ENCODE measurements at places on chromosomes 5 and 9. TPM values are rescaled to one million over a fixed set of nuclear protein-coding genes. Genes with fewer than 3 reads are reported as not detected.

GRCh38 chr5:142870532-142871362, 100.6 kb downstream of the ARHGAP26 start:
- peaks cover 84% of the 10 kb centered on the region for H3K4me1 ChIP-seq
- no peak overlapping the region for H3K4me3 ChIP-seq
- DNase-seq: no peak
- H3K27ac ChIP-seq: peak overlapping the region; percentile 50
- H3K36me3 ChIP-seq: no peaks in the 10 kb centered on the region
- no peaks in the 10 kb centered on the region for H3K27me3 ChIP-seq

- no peaks in the 10 kb centered on the region for H3K36me3 ChIP-seq
- H3K4me1 ChIP-seq: no peaks in the 10 kb centered on the region
- DNase-seq: peak; percentile 79
Observed at GRCh38 chr9:98570663-98571440, 137.9 kb downstream of the GABBR2 start.

DNA sequence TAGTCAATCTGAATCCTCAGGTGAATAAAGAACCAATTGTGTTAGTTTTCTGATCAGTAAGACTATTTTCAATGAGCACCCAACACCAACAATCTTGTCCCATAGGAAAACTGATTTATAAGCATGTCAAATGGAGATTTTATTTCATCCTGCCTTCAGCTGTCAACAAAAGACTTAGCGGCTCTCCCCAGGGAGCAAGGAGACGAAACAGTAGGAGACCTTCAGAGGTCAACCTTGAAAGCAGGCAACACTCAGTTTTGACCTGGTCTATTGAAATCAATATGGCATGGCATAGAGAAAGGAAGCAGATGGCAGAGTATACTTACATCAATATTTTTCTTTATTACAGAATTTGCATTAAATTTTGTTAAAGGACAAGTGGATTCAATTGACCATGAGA, 34.1 kb downstream of the ZNF622 start:
- DNase-seq: no peak
- H3K4me3 ChIP-seq: no peak overlapping the region
- no peak overlapping the region for H3K27ac ChIP-seq
- no peaks in the 10 kb centered on the region for H3K36me3 ChIP-seq
- H3K27me3 ChIP-seq: peaks cover 55% of the 10 kb centered on the region

GRCh38 chr5:77947041-77947428, 170.9 kb upstream of the TBCA start:
- no peak overlapping the region for H3K4me3 ChIP-seq
- H3K4me1 ChIP-seq: peaks cover 6% of the 10 kb centered on the region
- no peaks in the 10 kb centered on the region for H3K36me3 ChIP-seq
- H3K27ac ChIP-seq: no peak overlapping the region
- no peak for DNase-seq
- H3K27me3 ChIP-seq: peaks cover 44% of the 10 kb centered on the region

Gene SH3TC2
- total RNA-seq: 0.83 TPM

- no peak for DNase-seq
- no peak overlapping the region for H3K27ac ChIP-seq
Observed at GRCh38 chr5:80825786-80826460, 134.2 kb upstream of the RASGRF2 start.

- no peak overlapping the region for H3K4me3 ChIP-seq
- peaks cover 16% of the 10 kb centered on the region for H3K36me3 ChIP-seq
- H3K27ac ChIP-seq: no peak overlapping the region
- H3K4me1 ChIP-seq: no peaks in the 10 kb centered on the region
- no peak for DNase-seq
Observed at GRCh38 chr5:81544351-81545018, 150.6 kb upstream of the ACOT12 start.

Gene KLF4
- total RNA-seq: 113 TPM

DNA sequence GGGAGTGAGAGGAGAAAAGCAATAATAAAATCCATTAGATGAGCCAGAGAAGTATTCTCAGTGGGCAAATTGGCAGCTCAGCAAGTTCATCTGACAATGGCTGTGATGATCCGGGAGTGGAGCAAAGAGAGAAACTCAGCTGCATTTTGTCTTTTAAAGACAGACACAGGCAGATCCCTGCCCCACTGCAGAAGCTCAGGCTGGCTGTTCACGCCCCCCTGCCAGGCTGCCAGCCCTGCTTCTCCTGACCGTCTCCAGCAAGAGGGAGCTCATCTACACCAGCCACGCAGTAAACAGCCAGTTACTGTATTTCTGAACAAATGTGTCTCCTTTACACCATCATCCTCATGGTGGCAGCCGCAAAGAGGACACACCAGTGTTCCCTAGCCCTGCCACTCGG, 114.3 kb upstream of the SARDH start:
- H3K4me1 ChIP-seq: peaks cover 11% of the 10 kb centered on the region
- no peak overlapping the region for H3K27ac ChIP-seq
- H3K36me3 ChIP-seq: no peaks in the 10 kb centered on the region
- DNase-seq: no peak

DNA sequence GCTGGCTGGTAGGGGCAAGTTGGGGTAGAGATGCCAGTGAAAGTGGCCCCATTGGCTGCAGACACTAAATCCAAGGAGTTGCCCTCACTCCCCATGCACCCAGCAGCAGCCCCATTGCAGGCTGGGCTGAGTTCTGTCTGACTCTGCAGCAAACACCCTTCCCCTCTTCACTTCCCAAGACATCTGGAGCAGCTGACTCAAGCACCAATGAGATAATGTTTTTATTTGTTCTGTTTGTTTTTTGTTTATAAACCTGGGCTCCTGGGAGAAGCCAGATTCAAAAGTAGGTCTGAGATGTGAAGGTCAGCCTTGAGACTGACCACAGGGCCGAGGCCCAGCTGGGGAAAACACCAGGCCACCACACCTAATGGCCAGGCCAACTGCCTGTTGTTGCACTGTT, 545.9 kb upstream of the KLF4 start:
- H3K36me3 ChIP-seq: peaks cover 6% of the 10 kb centered on the region
- no peaks in the 10 kb centered on the region for H3K27me3 ChIP-seq
- H3K4me1 ChIP-seq: peaks cover 11% of the 10 kb centered on the region
- no peak overlapping the region for H3K4me3 ChIP-seq

Gene INSL6
- not detected for total RNA-seq

- H3K4me1 ChIP-seq: peaks cover 13% of the 10 kb centered on the region
- no peak overlapping the region for H3K4me3 ChIP-seq
- H3K36me3 ChIP-seq: peaks cover 16% of the 10 kb centered on the region
- DNase-seq: no peak
- no peak overlapping the region for H3K27ac ChIP-seq
Observed at GRCh38 chr5:173033923-173034322, 22.2 kb upstream of the CREBRF start.

GRCh38 chr5:138369261-138369660, 16.8 kb downstream of the KDM3B start:
- no peak overlapping the region for H3K4me3 ChIP-seq
- no peaks in the 10 kb centered on the region for H3K36me3 ChIP-seq
- peaks cover 29% of the 10 kb centered on the region for H3K4me1 ChIP-seq

- H3K36me3 ChIP-seq: peaks cover 34% of the 10 kb centered on the region
- H3K27me3 ChIP-seq: no peaks in the 10 kb centered on the region
- H3K27ac ChIP-seq: peak overlapping the region; percentile 67
- no peak for DNase-seq
- no peak overlapping the region for H3K4me3 ChIP-seq
- peaks cover 49% of the 10 kb centered on the region for H3K4me1 ChIP-seq
Observed at GRCh38 chr5:159040181-159040580, 59.5 kb downstream of the EBF1 start.

DNA sequence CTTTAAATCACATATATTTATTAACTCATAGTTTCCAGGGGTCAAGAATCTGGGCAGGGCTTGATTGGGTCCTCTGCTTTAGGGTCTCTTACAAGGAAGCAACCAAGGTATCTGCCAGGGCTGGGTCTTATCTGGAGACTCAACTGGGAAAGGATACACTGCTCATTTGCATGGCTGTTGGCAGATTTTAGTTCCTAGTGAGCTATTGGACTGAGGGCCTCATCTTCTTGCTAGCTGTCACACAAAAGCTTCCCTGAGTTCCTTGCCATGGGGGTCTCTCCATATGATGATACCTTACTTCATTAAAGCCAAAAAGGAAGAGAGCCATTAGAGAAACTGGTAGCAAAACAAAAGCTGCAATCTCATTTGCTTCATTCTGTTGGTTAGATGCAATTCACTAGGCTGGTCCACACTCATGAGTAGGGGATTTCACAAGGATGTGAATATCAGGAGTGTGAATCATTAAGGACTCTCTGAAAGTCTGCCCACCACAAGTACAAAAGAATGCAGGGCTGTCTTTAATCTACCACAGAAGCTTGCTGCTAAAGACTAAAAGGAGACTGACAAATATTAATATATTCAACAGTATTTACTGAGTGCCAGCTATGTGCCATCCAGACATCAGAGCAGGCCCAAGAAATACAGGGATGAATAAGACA, 42.0 kb upstream of the TIMD4 start:
- H3K27ac ChIP-seq: no peak overlapping the region
- H3K4me1 ChIP-seq: no peaks in the 10 kb centered on the region
- H3K27me3 ChIP-seq: no peaks in the 10 kb centered on the region
- no peak overlapping the region for H3K4me3 ChIP-seq
- no peak for DNase-seq

GRCh38 chr5:54177058-54177457, 133.3 kb downstream of the ARL15 start:
- H3K27me3 ChIP-seq: no peaks in the 10 kb centered on the region
- no peaks in the 10 kb centered on the region for H3K36me3 ChIP-seq
- no peaks in the 10 kb centered on the region for H3K4me1 ChIP-seq
- DNase-seq: no peak

GRCh38 chr9:85262333-85262732, 479.4 kb downstream of the AGTPBP1 start:
- no peak overlapping the region for H3K27ac ChIP-seq
- peaks cover 6% of the 10 kb centered on the region for H3K4me1 ChIP-seq
- no peak overlapping the region for H3K4me3 ChIP-seq
- no peaks in the 10 kb centered on the region for H3K36me3 ChIP-seq

DNA sequence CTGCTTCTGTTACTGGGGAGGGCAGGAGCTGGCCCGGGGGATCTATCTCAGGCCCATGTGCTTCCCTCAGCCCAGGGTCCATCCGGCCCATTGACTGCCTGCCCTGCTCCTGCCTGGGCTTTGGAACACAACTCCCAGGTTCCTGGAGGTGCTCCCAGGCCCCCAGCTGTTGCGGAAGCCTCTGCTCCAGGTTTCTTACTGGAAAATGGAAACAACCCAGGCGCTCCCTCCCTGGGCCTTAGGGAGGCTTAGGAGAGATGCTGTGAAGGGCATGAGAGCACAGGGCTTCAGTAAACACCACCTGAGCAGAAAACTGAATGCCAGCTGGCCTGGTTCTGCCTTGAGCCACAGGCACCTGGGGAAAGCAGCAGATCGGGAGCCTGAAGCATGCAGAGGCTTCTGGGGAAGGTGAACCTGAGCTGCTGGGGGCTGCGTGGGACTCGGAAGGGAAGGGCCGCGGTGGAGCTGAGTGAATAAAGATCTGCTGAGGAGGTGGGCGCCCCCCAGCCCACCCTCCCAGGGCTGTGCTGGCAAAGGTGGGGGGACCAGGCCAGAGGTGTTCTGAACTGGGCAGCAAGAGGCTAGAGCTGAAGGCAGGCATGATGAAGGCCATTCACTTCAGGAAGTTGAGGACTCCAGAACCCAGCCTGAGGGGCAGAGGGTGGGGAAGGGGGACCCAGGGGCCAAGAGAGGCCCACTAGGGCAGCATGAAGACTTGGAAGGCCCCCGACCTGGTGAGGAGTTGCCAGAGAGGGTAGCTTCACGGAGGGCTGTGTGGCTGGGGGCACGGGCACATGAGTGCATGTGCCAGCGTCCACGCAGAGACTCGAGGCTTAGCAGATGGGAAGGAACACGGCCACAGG, 64.8 kb downstream of the SHB start:
- H3K27ac ChIP-seq: no peak overlapping the region
- no peaks in the 10 kb centered on the region for H3K27me3 ChIP-seq
- no peak overlapping the region for H3K4me3 ChIP-seq
- no peaks in the 10 kb centered on the region for H3K36me3 ChIP-seq

DNA sequence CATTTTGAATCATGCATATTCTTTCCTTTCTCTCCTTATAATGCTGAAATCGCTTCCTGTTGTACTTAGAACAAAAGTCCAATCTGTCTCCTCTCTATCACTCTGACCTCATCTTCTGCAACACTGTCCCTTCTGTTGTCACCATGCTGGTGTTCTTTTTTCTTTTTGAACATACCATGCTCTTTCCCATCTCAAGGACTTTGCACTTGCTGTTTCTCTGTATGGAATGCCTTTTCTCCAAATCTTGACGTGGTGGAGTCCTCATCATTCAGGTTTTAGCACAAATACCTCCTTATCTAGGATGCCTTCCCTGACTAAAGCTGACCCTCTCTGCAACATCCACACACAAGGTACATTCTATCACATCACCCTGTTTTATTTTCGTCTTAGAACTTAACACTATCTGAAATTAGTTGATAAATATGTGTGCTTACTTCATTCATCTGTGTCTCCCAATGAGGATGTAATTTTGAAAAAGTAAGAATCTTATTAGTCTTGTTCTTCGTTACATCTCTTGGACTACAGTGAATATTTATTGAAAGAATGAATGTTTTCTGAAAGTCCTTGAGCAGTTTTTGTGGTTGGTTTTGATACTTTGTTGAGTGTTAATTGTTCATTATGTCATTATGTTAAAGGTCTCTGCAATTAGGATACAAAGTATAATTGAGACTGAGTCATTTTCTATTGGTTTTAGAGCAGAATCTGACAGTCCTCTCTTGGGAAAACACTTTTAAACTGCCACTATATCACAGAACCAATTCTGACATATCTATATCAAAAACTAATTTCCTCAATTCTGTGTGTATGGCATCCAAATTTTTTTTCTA, 145.3 kb upstream of the RASA1 start:
- no peaks in the 10 kb centered on the region for H3K27me3 ChIP-seq
- H3K36me3 ChIP-seq: no peaks in the 10 kb centered on the region
- H3K27ac ChIP-seq: peak overlapping the region; percentile 73
- peaks cover 28% of the 10 kb centered on the region for H3K4me1 ChIP-seq

DNA sequence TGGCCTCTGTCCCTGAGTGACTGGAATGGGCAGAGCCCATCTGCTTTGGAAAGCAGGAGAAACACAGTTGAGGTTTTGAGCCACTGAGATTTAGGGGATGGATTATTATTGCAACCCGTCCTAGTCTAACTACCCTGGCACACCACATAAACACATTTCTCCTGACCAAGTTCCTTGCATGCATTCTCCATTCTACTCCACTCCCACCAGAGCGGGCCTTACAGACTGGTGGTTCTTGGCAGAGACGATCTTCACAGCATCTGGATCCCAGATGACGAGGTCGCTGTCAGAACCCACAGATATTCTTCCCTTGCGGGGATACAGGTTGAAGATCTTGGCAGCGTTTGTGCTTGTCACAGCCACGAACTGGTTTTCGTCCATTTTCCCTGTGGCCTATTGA, 111.0 kb downstream of the DPYSL3 start:
- peaks cover 10% of the 10 kb centered on the region for H3K4me1 ChIP-seq
- H3K4me3 ChIP-seq: no peak overlapping the region
- peaks cover 42% of the 10 kb centered on the region for H3K36me3 ChIP-seq
